ENCODE measurements at places on chromosomes 4 and X.
A peak's percentile ranks its signal among the peaks of the same experiment; 100 is the strongest.

DNA sequence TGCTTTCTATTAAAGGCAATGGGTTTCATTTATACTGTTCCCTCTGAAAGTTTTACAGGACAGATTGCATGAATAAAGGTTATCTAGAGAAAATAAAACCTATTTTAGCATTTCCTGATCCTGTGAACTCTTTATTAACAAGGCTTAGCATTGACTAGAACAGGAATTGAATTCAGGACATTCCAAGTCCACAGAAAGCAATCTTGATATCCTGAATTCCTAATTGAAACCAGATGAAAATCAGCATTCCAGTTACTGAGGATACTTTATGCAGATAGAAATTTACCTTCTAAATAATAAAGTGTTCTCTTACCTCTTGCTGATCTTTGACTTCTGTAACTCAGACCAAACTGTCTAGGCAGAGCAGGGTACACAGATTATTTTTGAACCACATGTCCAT lies 151.4 kb downstream of the ZNF518B start:
- DNase-seq: no peak

- no peak for DNase-seq
Measured at GRCh38 chr4:78068481-78068880, 11.4 kb downstream of the FRAS1 start.

- DNase-seq: no peak
Measured at GRCh38 chr4:182832352-182833120, 84.7 kb downstream of the DCTD start.

DNA sequence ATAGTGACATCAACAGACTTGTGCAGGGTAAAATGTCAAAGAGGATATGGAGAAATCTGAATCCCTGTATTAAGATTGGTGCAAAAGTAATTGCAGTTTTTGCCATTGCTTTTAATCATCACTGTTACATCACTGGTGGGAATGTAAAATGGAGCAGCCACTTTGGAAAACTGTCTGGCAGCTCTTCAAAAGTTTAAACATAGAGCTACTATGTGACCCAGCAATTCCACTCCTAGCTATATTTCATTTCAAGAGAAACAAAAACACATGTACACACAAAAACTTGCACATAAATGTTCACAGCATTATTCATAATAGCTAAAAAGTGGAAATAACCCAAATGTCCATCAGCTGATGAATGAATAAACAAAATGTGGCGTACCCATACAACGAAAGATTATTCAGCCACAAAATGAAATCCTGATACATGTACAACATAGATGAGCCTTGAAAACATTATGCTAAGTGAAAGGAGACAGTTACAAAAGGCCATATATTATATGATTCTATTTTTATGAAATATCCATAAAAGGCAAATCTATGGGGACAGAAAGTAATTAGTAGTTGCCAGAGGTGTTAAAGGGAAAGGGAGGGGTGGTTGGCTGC lies 106.4 kb downstream of the AMELX start:
- DNase-seq: no peak

- no peak for DNase-seq
Measured at GRCh38 chrX:45719751-45720501, 519.2 kb upstream of the DIPK2B start.

- DNase-seq: no peak
Measured at GRCh38 chr4:117796677-117797076, 237.6 kb upstream of the NDST3 start.

DNA sequence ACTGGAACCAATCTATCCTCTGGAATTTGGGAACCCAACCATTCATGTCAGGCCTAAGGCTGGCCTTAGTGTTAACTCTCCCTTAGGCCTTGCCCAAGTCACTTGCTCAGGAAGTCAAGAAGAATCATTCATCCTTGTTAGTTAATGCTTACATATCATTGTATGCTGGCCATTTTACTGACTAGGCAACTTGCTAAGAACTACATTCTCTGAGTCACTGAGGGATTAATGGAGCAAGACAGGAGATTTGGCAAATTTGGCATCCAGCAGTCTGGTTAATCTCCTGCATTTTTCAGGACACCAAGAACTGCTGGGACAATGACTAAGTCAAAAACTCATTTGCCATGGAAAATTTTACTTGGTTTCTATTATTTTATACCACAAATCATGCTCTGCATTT lies 115.8 kb upstream of the DDIT4L start:
- DNase-seq: no peak

- no peak for DNase-seq
Measured at GRCh38 chr4:38923746-38924145, 56.1 kb downstream of the FAM114A1 start.

GRCh38 chrX:21734175-21734574 lies 23.7 kb downstream of the SMPX start:
- DNase-seq: no peak

DNA sequence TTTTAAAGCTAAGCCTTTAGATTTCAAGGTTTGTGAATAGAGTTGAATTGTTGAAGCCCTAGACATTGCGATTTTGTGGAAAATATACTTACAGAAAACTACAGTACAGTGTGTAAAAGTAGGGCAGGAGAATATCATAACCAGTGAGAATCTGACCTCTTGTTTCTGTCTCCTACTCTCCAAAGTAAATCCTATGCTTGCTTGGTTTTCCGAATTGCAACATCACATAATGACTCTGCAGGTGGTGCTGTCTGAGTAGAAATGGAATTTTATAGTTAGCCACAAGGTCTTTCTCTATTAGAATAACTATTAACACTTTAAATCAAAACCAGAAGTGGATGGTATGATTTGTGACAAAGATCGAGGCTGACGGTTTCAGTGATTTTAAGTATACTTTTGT lies 505.6 kb downstream of the RAPGEF2 start:
- DNase-seq: no peak

- DNase-seq: no peak
Measured at GRCh38 chr4:26010304-26010703, 96.3 kb downstream of the SMIM20 start.

DNA sequence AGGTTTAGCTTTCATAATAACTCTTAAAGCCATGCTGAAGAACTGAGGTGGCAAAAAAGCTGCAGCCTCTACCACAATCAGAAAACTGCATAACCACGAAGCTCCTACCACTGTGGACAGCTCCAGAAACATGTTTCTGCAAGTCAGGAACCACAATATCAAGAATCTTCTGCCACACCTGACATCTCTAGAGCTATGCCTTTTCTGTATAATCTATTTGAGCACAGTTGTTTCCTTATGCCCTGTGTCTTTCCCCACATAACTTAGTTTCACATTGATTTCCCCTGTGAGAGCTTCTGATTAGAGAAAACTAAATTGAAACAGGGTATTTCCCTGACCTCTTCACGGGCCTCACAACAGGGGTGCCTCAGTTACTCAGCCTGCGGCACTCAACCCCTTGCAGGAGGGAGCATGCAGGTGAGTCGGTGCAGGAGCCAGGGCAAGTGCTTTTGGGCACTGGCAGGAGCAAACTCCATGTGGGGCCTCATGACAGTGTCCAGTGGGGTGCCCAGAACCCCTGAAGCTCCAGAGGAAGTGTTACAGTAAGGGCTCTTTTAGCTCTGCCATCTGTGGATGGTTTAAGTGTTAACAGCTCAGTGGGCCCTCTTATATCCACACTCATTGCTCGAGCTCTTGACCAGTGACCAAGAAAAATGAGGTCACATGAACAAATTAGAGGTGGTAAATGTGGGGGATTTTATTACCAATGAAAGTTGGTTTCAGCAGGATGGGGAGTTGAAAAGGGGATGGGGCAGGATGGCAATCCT lies 132.8 kb upstream of the BMP3 start:
- no peak for DNase-seq

GRCh38 chrX:74535408-74536151 lies 78.8 kb downstream of the RLIM start:
- DNase-seq: peak; percentile 43

DNA sequence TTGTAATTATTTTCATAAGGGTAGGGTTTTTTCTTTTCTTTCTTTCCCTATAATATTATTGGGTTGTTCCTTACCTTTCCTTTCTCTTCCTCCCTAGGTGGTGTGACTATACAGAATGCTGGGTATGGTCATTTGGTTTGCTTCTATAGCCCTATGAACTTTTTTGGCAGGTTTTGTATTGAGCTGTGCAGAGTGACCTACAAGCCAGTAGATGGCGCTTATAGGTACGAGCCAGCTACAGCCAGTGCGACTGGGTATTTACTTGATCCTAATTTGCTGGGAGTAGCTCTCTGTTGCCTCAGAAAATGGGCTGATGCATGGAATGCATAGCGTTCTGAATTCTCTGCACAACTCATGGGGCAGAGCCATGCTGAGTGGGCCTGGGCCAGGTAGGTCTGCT lies 423.3 kb downstream of the MAGEE1 start:
- DNase-seq: no peak

DNA sequence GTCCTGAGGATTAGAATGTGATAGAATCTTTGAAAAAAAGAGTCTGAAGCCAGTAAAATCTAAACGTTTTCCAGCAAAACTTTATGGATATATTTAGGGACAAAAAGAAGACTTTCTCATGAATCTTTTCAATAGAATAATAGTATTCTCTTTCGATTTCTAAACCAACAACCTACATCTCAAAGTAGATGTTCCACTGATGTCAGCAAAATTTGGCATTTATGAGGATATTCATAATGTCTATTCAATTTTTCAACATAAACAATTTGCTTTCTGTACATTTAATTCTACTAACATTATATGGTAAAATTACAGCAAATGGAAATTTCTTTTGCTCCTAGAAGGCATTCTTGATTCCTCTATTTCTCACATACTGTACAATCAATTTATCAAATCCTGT lies 886.5 kb downstream of the CENPC start:
- no peak for DNase-seq

GRCh38 chr4:69503558-69503957 lies 7.9 kb upstream of the UGT2B4 start:
- no peak for DNase-seq

- DNase-seq: peak; percentile 48
Measured at GRCh38 chr4:1715002-1715758, 3.1 kb upstream of the SLBP start.

- no peak for DNase-seq
Measured at GRCh38 chr4:59002148-59002547, 1892.0 kb upstream of the IGFBP7 start.

DNA sequence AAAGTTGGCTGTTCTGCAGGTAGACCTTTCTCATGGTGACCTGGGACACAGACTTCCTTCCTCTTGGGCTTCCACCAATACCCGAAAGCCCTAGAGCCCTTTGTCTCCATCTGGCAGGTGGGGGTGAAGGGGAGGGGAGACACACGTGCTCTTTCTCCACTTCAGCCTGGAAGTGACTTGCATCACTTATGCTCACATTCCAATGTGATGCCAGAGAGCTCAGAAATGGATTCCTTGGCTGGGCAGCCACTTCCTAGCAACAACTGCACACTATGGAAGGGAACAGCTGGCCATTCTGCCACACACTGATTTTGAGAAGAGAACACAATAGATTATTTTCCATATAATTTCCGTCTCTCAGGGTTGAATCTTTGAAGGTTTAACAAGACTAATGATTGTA lies 36.3 kb downstream of the C4orf51 start:
- DNase-seq: no peak

DNA sequence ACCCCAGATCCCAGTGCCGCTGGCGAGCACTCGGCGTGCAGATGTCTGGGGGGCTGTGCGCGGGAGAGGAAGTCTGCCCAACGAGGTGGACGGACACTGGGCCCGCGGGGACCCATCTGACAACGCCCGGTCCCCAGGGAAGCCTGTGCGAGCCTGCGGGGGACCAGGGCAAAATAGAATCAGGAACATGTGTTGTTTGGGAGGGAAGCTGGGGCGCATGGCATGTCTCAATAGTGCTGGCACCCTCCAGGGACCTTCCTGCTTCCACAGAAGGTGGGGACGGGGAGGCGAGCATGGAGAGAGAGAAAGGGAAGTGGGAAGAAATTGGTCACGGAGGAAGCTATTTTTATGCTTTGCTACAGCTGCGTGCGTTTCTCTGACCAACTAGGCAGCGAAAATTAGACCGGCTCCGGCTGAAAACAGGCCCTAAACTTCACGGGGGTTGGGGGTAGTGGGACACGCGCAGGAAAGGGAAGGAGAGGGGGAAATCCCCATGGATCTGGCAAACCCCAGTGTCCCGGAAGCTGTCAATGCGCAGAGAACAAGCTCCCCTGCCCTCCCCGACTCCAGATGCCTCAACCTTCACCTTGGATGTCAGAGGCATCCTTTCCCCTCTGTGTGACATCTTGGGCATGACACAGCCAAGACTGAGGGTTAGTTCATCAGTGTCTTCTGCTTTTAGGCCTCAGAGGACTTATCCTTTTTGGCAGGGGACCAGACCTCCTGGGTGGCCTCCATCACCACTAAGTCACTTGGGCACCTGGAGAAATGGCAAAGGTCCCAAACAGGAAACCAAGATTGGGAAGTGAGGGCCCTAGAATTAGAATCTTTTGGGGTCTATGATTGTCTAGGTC lies 169.8 kb upstream of the BCOR start:
- peak; percentile 46 for DNase-seq

DNA sequence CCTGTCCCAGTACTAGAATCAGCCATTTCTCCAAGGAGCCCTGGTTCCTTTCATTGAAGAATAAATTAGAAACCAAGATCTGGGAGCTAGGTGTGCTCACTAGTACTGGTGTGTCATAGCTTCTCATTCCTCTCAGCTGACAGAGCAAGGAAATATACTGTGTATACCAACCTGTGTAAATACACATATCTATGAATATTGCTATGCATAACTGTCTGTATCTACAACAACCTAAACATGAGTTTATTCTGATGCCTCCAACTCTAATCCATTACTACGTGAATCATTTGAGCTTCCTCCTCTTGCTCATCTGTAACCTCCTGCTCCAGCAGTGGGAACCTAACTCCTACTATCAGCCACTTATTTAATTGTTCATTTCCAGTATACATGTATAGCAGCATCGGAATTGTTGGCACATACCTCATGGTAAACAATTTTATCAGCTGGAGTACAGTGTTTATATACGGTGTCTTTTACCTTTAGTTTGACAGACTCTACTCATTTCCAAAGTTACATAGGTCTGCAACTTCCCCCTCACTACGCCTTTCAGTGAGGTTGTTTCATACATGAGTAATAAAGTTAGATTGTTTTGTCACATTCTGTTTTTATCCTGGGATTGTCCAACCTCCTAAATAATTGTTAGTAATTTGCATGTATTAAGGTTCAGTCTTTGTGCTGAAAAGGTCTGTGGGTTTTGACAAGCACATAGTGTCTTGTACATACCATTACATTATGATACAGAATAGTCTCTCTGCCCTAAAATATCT lies 7.1 kb upstream of the SCRG1 start:
- no peak for DNase-seq

- DNase-seq: no peak
Measured at GRCh38 chr4:86967798-86968197, 33.0 kb downstream of the AFF1 start.

GRCh38 chrX:110985470-110985869 lies 110.5 kb upstream of the PAK3 start:
- DNase-seq: no peak

DNA sequence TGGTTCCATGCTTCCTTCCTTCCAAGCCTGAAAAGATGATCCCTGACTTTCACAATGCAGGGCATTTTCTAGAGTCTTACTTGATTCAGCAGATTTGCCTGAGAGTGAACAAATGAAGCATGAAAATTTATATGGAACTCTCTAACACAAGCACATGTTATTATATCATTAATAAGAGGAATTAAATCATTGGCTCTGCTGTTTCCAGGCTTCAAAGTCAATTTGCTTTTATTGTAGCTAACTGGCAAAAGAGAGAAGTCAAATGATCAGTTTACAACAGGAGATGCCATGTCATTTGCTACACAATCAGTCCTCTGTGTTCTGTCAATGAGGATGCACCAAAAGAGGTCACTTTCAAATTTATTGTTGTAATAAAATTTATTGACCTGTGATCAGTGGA lies 101.5 kb upstream of the UGT8 start:
- no peak for DNase-seq

- DNase-seq: no peak
Measured at GRCh38 chr4:63123441-63123840, 1285.8 kb downstream of the TECRL start.

Data from hematopoietic multipotent progenitor cell treated with erythropoietin and hydrocortisone succinate and interleukin-3 and kit ligand, for 8 days (in vitro differentiated cells).